ENCODE measurements at places on chromosomes 11 and 22.

GRCh38 chr11:27392278-27393114 lies 29.5 kb upstream of the CCDC34 start:
- DNase-seq, result peak; percentile 75

- DNase-seq, result no peak
Observed at GRCh38 chr22:46085828-46086576, 64.3 kb upstream of the PPARA start.

- DNase-seq, result no peak
Observed at GRCh38 chr11:41498726-41499125, 39.3 kb upstream of the LRRC4C start.

DNA sequence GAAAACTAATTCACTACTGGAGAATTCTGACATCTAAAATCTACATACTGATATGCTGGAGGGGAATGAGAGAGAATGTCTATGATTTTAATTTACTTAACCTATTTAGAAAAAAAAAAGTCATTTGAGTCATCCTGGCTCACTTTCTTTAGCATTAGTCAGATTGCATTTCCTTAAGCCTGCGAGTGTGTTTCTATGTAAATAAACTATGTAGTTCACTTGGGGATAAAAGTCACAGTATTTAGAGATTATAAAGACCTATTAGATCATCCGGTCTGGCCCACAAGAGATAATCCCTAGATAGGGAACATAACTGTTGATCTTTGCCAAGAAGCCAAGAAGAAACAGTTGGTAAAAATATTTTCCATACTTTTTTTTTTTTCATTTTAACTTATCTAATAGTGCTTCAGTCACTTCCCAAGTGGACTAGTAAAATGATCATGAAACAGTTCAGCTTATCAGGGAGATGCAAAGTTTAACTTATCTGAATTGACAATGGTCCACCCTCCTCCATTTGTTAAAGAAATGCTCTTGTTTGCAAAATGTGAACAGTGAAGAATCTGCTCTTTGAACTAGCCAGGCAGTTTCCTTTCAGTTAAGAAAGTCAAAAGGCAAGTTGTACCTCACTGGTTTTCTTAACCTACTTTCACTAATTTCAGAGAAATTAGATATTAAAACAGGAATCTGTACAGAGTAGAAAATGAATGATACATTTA lies 21.2 kb upstream of the BLID start:
- DNase-seq, result peak; percentile 93

- peak; percentile 85 for DNase-seq
Observed at GRCh38 chr11:105034813-105035620, at the start of gene CASP1. CASP1 (minus strand) TSS chr11:105035144; CDS start chr11:105035113, 31 bp downstream.

DNA sequence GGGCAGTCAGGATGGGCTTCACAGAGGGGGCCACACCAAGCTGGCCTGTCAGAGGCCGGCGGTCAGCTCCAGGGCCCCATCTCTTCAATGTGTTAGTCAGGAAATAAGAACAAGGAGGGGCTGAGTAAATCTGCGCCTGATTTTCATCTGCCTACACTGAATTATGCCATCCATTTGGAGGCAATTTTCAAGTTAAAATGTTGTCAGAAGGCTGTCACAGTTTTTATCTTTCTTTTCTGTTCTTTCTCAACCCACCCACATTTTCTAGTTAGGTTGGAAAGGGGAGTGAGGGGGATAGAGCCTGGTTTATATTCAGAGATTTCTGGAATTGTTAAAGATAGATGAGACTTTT lies 18.8 kb downstream of the ADORA2A start:
- DNase-seq, result no peak

- no peak for DNase-seq
Observed at GRCh38 chr11:130088919-130089673, 19.4 kb downstream of the APLP2 start.

DNA sequence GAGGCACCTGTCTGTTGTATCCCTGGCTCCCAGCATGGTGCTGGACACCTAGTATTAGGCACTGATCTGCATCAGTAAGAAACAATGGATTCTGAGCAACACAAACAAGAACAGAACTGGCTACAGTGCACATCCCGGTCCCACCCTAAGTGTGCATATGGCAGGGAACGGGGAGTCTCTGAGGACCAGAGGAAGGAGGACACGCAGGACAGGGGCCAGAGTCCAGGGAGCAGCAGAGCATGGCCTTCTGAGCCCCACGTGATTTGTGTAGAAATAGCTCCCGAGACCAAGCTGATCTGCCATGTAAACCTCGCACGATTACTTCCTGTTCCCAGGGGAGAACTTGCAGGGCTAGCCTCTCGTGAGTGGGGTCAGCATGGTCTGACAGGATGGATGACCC lies 12.7 kb upstream of the SNX32 start:
- DNase-seq, result no peak

- no peak for DNase-seq
Observed at GRCh38 chr11:40230821-40231220, 1228.6 kb downstream of the LRRC4C start.

DNA sequence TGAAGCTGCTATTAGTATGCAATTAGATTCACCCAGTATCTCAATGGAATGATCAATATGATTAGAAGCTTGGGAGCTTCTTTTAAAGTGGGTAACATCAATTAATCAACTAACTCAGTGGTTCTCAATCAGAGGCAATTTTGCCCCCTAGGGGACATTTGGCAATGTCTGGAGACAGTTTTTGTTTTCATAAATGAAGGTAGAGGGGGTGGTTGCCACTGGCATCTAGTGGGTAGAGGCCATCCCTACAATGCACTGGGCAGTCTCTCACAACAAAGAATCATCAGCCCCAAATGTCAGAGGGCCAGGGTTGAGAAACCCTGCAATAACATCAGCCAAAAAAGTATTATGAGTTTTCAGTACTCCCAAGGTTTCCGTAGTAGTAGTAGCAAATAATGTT lies 5.9 kb upstream of the AMOTL1 start:
- no peak for DNase-seq

GRCh38 chr11:119085437-119085847 lies 761 bp downstream of the HMBS start:
- DNase-seq, result no peak

Data from mesenchymal stem cell (in vitro differentiated cells and primary cell).